ENCODE measurements at places on chromosomes 13 and 19. TPM values are rescaled to one million over a fixed set of nuclear protein-coding genes. Genes with fewer than 3 reads are reported as not detected.

DNA sequence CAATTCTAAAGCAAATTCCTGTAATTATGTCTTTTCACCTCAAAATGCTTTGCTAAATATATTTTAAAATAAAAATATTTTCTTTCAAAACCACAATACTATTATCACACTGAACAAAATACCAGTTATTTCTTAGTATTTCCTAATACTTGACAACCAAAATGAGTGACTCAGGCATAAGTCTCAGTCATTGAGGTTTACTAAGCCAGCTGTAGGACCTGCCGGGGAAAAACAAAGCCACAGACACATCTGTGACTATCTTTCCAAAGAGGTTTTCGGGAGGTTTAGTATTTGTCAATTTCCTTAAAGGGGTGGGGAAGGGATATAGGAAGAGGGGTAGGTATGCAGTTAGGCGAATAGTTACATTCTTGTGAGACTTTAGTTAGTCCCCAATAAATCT, 3.2 kb upstream of the ZNF235 start:
- no peak for DNase-seq

The ZNF91 gene
- 50.1 TPM for polyA plus RNA-seq

The CERS4 gene
- polyA plus RNA-seq: 35.2 TPM

DNA sequence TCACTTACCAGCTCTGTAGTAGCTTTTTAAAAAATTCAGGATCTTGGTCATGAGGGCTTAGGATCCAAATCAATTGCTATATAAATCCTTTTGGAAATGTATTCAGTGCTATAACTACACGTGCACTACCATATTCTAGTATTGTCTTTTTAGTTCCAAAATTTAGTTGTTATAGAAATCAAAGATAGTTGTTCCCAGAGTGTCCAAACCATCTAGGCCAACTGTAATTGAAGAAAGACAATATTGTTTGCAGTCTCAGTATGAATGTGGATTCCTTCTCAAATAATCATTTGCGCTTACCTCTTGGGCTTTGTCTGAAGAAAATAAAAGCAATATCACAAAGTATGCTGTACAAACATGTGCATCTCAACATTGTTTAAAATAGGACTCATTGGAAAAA, 184.1 kb upstream of the EDNRB start:
- DNase-seq: no peak

- DNase-seq: no peak
These were observed 751 bp upstream of the NTN5 start for GRCh38 chr19:48673436-48674100.

GRCh38 chr13:55084630-55085029, 2056.0 kb downstream of the OLFM4 start:
- no peak for DNase-seq

DNA sequence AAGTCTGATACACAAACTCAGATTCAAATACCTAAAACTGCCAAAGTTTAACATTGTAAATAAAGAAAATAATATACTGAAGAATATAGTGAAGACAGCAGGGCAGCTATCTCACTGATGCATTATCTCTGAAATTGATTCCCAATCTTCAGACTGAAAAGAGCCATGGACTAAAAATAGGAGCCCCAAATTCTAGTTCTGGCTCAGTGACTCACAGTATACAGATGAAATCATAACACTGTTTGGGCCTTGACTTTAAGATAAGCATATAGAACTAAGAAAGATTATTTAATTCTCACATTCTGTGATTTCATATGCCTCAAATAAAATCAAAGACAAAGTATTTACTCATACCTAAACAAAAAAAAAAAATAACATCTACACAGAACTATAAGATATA, 53.9 kb downstream of the RBM26 start:
- no peak for DNase-seq

The RNF113B gene
- 117 TPM for polyA plus RNA-seq

GRCh38 chr19:6587998-6588507, 2.9 kb downstream of the CD70 start:
- DNase-seq: no peak

- DNase-seq: no peak
These were observed 2.7 kb downstream of the LILRA4 start for GRCh38 chr19:54335979-54336892.

GRCh38 chr13:98959291-98959690, 18.6 kb downstream of the DOCK9 start:
- DNase-seq: no peak

GRCh38 chr19:3003046-3003445, 25.7 kb downstream of the TLE6 start:
- peak; percentile 81 for DNase-seq

- peak; percentile 71 for DNase-seq
These were observed 1.0 kb downstream of the REX1BD start for GRCh38 chr19:18589380-18590272.

- no peak for DNase-seq
These were observed 10.2 kb downstream of the C19orf25 start for GRCh38 chr19:1468821-1469254.

DNA sequence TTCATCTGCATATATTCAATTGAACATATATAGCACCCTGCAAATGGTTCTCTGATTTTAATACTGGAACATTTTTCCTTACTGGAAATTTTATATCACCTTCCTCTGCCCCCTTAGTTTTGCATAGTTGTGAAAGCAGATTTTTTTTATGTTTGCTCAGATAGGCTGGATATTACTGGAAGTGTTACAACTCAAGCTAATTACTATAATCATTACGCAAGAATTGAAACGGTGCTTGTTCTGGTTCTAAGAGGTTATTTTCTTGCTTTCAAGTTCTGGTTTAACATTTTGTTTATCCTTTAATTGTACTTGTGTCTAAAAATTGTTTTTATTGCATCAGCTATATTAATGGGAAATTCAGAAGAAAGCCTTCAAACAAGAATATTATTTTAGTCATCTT, 95.6 kb upstream of the MYO16 start:
- DNase-seq: no peak

DNA sequence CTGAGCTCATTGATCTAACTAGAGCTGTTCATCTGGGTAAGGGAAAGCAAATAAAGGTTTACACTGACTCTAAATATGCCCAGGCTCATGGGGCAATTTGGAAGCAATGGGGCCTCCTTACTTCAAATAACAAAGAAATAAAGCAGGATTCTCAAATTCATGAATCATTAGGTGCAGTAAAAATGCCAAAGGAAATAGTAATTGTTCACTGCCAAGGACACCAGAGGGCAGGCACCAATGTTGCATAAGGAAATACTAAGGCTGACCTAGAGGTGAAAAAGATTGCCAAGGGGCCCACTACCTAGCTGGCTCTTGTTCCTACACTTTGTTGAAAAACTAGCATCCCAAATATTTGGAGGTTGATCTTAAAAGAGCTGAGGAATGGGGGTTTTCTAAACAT, 1686.7 kb upstream of the MIR17HG start:
- DNase-seq: no peak

The CNN2 gene
- 36.4 TPM for polyA plus RNA-seq

- no peak for DNase-seq
These were observed 209.8 kb downstream of the PCCA start for GRCh38 chr13:100298691-100299090.

- no peak for DNase-seq
These were observed 4.8 kb downstream of the SOX21 start for GRCh38 chr13:94707400-94708021.

GRCh38 chr19:16688084-16688483, 27.1 kb downstream of the TMEM38A start:
- no peak for DNase-seq

The HIPK4 gene
- 32.8 TPM for polyA plus RNA-seq

DNA sequence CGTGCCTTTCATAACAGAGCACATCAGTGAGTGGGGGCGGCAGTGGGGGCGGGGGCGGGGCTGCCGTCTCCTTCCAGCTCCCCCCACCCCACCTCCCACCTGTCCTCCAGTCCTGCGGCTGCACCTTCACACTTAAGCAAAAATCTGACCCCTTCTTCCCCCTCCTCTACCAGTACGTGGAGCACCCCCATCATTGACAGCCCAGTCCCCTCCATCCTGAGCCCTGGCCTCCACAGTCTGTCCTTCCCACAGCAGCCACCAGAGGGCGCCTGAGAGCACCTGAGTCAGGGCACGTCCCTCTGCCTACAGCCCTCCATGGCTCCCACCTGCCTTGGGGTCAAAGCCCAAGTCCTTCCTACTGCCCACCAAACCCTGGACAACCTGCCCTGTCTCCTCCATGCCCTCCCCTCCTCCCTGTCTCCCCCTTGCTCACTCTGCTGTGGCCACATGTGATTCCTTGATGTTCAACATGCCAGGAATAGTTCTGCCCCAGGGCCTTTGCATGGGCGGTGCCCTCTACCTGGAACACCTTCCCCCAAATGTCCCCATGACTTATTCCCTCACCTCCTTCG, 4.0 kb downstream of the EBI3 start:
- DNase-seq: peak; percentile 53

The CYP2A7 gene
- not detected for polyA plus RNA-seq

- DNase-seq: no peak
These were observed 14.9 kb downstream of the ADAMTS10 start for GRCh38 chr19:8595651-8596050.

GRCh38 chr19:38523319-38523718, 89.8 kb downstream of the RYR1 start:
- DNase-seq: no peak

The SEMA6B gene
- polyA plus RNA-seq: 5.0 TPM

The ZNF845 gene
- 2.1 TPM for polyA plus RNA-seq

GRCh38 chr13:82010780-82011179, 1669.9 kb upstream of the SPRY2 start:
- no peak for DNase-seq

DNA sequence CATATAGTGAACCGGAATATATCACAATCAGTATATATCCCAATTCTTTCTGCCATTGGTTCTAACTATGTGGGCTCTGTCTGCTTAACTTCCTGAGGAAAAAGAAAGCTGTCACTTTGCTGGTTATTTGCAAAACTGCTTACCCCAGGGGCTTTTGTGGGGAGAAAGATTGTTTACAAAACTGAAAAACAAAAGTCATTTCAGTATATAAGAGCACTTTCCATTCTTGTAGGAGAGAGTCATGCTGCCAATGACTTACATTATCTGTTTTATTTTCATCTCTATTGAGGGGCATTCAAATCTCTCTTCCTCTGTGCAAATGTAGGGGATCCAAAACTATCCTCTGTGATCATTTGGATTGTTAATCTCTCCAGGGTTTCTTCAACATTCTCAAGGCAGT, 3.2 kb upstream of the HS6ST3 start:
- no peak for DNase-seq

DNA sequence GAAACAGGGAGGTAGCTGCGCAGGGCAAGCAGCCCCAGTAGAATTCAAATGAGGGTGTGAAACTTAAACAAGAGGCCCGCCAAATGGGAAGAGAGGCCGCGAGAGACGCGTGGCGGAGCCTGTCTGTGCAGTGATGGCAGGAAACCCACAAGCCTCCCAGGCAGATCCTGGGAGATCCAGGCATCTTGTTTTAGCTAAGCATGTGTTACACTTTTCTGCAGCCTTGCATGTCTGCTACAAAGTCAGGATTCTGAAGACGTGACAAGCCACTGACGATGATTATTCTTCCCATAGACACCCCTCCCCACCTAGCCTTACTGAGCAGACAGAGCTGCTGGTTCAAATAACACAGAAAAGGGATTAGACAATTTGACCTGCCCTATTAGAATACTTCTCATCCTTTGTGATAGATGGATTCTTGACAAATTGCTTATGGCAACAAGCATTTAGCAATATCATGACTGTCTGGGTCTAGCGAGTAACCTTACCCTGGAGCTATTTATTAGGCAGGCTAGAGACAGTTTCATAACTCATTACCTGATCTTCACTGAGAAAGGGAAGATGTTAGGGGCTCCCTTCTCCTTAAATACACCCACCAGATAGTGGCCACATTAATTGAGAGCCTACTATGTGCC, 185.2 kb upstream of the IRS2 start:
- DNase-seq: no peak

GRCh38 chr13:36847606-36848005, 28.6 kb downstream of the RFXAP start:
- DNase-seq: no peak

- DNase-seq: no peak
These were observed 47.1 kb downstream of the ZNF568 start for GRCh38 chr19:36963280-36963679.

- no peak for DNase-seq
These were observed 128.6 kb upstream of the PEG3 start for GRCh38 chr19:56969156-56969555.

The LRRC25 gene
- 3.4 TPM for polyA plus RNA-seq

GRCh38 chr19:30739394-30739793, 367.2 kb downstream of the ZNF536 start:
- no peak for DNase-seq

The MAP4K1 gene
- polyA plus RNA-seq: 8.3 TPM

- DNase-seq: no peak
These were observed 439.5 kb downstream of the EFNB2 start for GRCh38 chr13:106095919-106096318.

GRCh38 chr19:36748431-36749275, 24.0 kb downstream of the ZNF850 start:
- no peak for DNase-seq
